Activated CD4-positive, alpha-beta memory T cell treated with anti-CD3 and anti-CD28 coated beads for 36 hours (primary cell): ENCODE measurements at places on chromosomes 6 and 20. TPM values are rescaled to one million over a fixed set of nuclear protein-coding genes. Genes with fewer than 3 reads are reported as not detected.

The SLC4A11 gene
- total RNA-seq: 0.87 TPM

The PDE10A gene
- total RNA-seq: not detected

The DDR1 gene
- 8.1 TPM for total RNA-seq

DNA sequence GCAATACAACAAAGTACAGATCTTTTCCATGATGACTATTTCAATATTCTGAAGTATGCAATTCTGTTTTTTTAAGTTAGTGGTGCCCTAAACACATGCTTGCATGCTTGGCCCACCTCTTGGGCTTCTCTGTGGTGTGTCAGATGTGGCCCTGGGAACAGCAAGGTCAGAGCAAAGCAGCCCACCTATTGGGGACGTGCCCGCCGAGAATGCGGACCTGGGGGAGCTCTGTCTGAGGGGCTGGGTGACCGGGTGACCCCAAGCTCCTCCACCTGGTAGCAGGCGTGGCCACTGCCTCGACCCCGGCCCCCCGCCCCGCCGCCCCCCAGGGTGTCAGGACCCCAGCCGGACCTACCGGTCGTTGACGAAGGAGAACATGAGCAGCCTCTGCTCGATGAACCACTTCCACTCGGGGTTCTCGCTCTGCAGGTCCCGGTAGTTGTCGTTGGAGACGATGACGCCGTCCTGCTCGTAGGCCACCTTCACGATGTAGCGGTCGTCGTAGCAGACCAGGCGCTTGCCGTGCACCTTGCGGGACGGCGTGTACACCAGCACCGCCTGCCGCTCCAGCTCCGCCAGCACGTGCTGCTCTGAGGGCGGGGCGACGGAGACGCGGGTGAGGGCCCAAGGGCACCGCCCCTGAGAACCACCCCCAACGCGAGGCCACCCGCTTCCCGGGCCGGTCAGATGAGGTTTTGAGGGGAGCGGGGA lies 28.3 kb downstream of the ZC3H12D start:
- DNase-seq: no peak

DNA sequence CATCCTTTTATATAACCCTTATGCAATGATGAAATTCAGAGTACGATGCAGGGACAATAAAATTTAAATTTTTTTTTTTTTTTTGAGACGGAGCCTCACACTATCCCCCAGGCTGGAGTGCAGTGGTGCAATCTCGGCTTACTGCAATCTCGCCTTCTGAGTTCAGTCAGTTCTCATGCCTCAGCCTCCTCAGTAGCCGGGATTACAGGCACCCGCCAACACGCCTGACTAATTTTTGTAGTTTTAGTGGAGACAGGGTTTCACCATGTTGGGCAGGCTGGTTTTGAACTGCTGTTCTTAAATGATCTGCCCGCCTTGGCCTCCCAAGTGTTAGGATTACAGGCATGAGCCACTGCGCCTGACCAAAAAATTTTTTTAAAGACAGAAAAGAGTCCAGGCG lies 15.2 kb downstream of the MTO1 start:
- DNase-seq: peak; percentile 63

The SLC13A3 gene
- 0.10 TPM for total RNA-seq

The OOEP gene
- not detected for total RNA-seq

DNA sequence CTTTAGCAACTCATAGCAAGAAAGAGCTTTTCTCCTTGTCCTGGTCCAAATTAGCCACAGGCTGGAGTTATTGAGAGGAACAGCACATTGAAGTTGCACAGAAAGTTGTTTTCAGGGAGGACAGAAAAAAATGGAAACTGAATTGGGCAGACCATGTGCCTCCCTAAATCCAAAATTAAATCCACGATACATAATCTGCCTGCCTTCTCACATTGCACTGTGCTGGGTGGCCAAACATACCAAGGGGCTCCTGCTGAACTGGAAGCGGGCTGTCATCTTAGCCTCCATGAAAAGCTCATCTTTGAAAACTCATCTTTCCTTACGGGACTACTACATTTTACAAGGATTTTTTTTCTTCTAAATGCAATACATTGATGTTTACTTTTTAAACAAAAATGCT lies 59.9 kb downstream of the TNFAIP3 start:
- no peak for DNase-seq

The RBL1 gene
- 41.6 TPM for total RNA-seq

DNA sequence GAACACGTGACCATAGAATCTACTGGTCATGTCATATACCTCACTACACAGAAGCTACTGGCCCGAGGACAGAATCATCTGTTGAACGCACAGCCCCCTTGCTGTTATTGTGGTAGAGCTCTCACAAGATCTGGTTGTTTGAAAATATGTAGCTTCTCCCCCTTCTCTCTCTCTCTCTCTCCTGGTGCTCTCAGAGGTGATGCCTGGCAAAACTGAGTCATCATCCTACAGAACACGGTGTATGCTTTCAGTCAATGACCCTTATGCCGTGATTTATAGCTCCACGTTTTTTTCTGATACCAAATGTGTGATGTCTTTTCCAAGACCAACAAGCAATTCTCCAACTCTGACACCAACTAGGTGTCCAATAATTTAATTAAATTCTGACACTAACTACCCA lies 13.0 kb upstream of the RBM24 start:
- DNase-seq: no peak

GRCh38 chr6:85432554-85432953 lies 17.3 kb upstream of the NT5E start:
- no peak for DNase-seq

The PPT2 gene
- 9.9 TPM for total RNA-seq
